Panc1 (cell line): ENCODE measurements at places on chromosomes 16 and 17. TPM values are rescaled to one million over a fixed set of nuclear protein-coding genes. Genes with fewer than 3 reads are reported as not detected.

The PPP1R27 gene
- total RNA-seq = not detected

The KRTAP17-1 gene
- not detected for total RNA-seq

The FBXO39 gene
- not detected for total RNA-seq

The RNF222 gene
- not detected for total RNA-seq

The SCARF1 gene
- total RNA-seq = 6.6 TPM

The FAM117A gene
- total RNA-seq = 8.0 TPM

The NOD2 gene
- total RNA-seq = not detected

The TEX14 gene
- total RNA-seq = not detected

The PSMB3 gene
- 233 TPM for total RNA-seq

The CD300H gene
- total RNA-seq = not detected

The MT1F gene
- total RNA-seq = 2.1 TPM

The HSPB9 gene
- total RNA-seq = not detected

The ANKRD40CL gene
- total RNA-seq = not detected

The MYH10 gene
- 36.5 TPM for total RNA-seq

The TERB1 gene
- not detected for total RNA-seq

GRCh38 chr17:63911041-63911635 lies at the start of gene CSHL1:
CSHL1 (minus strand) TSS chr17:63911258; CDS start chr17:63911196, 62 bp downstream.
- DNase-seq = no peak

- DNase-seq = no peak
These were observed 6.3 kb downstream of the MYBBP1A start for GRCh38 chr17:4548721-4549531.

GRCh38 chr16:52492789-52493357 lies 54.1 kb downstream of the TOX3 start:
- DNase-seq = no peak

DNA sequence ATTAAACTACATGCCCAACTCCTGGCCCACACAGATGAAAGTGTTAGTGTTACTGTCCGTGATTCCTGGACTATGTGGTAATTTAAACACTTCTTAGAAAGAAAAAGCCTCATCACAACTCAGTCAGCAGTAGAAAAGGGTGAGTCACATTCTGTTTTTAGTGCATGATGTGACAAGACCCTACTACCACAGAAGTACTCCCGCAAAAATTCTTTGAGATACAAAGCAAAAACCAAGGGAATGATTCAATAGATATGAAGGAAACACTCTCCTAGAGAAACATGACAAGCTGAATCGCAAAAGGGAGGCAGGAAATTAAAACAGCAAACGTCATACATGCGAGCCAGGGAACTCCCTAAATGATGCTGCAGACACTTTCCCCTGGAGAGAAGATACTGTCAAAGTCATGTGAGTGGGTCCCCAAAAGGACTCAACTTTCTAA lies 14.4 kb downstream of the SNN start:
- no peak for DNase-seq

DNA sequence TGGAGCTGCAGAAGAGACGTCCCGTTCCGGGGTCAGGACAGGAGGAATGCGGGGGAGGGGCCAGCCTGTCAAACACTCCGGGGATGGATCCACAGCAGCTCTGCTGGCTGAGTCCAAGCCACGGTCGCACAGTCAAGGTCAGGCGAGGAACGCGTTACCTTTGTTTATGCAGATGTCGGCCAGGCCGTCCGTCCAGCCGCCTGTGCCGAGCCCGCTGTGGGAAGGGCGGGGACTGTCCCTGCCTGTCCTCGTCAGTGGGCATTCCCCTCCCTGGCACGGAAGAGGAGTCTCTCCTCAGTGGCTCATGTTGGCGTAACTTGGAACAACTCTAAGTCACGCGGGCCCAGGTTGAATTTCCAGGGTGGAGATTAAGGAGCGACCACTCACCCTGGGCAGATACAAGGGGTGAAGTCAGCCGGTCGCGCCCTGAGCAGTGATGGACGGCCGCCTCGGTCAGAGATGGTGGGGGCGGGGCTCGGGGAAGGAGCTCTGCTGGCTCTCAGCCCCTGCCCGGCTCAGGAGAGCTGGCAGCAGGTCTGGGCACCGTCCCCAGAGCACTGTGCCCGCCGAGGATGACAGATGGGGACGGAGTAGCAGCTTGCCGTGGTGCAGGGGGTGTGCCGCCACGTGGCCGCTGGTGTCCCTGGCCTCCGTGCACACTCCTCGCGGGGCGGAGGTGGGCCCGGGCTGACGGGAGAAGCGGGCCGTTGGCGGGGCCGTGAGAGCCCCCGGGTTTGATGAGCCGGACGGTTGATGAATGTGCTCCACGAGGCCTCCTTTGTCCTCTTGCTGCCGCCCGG lies 7.3 kb downstream of the CACNA1H start:
- no peak for DNase-seq

DNA sequence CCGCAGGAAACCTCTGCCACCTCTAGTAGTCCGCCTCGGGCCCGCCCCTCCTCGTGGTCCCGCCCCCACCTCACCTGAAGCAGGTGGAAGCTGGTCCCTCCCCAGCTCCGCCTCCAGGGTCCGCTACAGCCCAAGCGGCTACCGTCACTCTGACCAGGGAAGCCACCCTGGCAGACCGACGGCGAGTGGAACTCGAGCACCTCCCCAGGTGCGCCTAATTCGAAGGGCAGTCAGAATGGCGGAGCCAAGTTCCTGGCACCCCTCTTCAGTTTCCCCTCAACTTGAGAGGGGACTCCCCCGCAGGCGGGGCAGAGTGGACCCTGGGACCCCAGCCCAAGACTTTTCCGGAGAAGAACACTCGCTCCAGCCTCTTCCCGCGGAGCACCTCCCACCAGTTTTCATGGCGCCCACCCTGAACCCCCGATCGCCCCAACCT lies 507 bp downstream of the FHOD1 start:
- no peak for DNase-seq

- no peak for DNase-seq
These were observed 103.4 kb downstream of the FOXL1 start for GRCh38 chr16:86681757-86682106.

GRCh38 chr16:70689035-70689969 lies 3.4 kb upstream of the MTSS2 start:
- DNase-seq = no peak

DNA sequence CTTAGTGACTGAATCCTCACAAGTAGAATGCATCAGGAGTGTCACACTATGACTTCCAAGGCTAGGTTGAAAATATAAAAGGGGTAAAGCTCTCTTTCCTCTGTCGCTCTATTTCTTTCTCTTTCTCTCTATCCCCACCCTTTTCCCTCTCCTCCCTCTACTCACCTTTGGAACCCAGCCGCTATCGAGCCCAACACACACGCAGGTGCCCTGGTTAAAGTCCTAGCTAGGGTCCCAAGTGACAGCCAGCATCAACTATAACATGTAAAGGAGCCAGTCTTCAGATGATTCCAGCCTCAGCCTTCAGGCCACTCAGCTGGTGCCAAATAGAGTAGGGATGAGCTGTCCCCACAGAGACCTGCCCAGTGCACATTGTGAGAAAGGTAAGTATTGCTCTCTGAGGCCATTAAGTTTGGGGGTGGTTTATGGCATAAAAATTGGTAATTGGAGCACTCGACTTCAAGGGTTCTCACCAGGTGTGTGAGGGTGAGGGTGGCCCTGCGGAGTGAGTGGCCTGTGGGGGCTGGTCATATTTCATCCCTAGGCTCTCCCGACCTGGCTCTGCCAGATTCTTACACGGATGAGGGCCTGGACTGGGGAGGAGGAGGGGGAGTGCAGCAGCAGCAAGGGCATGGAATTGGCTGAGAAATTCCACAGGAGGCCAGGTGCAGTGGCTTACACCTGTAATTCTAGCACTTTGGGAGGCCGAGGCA lies 14.9 kb upstream of the C16orf54 start:
- DNase-seq = no peak

DNA sequence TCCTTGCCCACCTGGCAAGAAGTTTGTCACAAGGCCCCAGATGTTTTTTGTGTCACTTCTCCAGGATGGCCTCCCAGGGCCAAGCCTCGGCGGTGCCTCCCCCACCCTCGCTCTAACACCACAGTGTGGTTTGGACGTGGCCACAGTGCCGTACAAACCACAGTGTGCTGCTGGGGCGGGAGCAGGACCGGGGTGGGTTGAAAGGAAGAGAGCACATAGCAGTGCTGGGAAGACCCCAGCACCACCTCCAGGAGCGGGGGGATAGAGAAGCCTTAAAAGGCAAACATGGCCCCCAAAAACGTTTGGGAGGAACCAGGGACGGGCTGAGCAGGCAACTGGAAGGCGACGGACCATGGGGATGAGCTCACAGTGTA lies 5.0 kb upstream of the BCL6B start:
- no peak for DNase-seq

- DNase-seq = no peak
These were observed 5.5 kb downstream of the FLOT2 start for GRCh38 chr17:28892024-28892423.

- no peak for DNase-seq
These were observed 30.4 kb upstream of the SBK1 start for GRCh38 chr16:28261942-28262341.

DNA sequence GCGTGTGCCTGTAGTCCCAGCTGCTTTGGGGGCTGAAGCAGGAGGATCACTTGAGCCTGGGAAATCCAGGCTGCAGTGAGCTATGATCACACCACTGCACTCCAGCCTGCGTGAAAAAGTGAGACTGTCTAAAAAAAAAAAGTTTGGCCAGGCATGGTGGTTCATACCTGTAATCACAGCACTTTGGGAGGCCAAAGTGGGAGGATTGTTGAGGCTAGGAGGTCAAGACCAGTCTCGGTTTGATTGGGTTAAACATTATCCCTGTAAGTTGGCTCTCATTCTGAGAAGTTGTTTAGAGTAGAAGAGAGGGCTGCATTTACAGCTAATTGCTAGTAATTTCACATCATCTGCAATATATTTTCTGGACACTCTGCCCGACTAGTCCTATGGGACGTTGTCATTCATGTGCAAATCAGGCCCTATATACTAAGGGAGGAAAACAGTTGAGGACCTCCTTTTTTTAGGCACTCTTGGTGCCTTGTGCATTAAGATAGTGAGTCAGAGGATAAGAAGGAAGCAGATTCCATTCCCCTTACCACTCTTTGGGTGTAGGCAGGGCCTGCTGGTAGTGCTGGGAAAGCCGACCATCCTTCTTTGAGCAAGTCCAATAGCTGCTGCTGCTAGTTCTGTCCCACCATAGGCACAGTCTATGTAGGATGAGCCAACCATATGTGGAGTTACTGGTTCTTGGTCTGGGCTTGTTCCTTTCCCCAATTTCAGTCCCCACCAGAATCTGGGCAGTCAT lies 18.7 kb downstream of the HMOX2 start:
- no peak for DNase-seq

- no peak for DNase-seq
These were observed 601 bp downstream of the SPNS1 start for GRCh38 chr16:28975158-28975599.

GRCh38 chr16:64089697-64090096 lies 1032.2 kb downstream of the CDH11 start:
- DNase-seq = no peak

GRCh38 chr17:28357061-28357900 lies at the start of gene POLDIP2:
POLDIP2 (minus strand) TSS chr17:28357527; CDS start chr17:28357448, 79 bp downstream.
- peak; percentile 41 for DNase-seq

DNA sequence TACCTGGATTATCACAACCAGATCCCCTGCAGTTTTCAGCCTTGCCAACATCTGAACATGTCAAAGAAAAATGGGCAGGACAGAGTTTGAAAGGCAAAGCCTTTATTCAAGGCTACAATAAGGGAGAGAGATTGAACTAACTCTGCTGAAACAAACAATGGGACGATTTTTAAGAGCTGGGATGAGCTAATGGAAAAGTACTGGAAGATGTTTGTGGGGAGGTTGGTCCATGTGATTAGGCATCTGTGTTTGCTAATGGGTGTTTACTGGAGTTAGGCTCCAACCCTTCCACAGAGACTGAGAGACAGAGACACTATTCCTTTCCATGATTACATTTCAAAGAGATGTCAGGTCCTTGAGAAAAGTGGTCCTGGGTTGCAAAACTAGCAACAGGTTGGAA lies 35.0 kb upstream of the HSBP1 start:
- DNase-seq = no peak

- peak; percentile 92 for DNase-seq
These were observed 1.9 kb upstream of the LCMT1 start for GRCh38 chr16:25109643-25110042.

DNA sequence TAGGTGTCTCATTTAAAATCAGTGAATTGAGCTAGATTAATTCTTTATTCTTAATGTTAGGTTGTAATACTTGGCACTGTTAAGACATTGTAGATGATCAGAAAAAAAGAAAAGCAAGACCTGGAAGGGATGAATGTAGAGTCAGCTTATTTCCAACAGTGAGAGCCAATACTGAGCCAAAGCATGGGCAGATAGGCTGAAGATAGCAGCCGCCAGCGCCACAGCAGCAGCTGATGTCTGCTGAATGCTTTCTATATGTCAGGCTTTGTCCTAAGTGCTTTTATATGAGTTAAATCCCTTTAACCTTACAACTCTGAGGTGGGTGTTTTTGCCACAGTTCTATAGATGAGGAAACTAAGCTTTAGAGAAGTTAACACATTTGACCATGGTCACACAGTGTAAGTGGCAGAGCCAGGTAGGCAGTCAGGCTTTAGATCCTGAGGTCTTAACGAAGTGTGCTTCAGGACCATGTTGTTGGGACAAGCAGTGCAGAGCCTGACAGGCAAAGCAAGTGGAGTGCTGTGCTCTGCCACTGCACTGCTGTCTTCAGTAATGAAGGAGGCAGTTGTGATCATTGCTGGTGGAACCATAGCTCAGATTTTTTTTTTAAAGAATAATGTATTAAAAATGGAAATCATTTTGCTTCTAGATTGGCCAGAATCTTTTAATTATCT lies 25.9 kb downstream of the TNRC6A start:
- no peak for DNase-seq

GRCh38 chr17:49223517-49224197 lies 6.9 kb downstream of the PHOSPHO1 start:
- DNase-seq = no peak

DNA sequence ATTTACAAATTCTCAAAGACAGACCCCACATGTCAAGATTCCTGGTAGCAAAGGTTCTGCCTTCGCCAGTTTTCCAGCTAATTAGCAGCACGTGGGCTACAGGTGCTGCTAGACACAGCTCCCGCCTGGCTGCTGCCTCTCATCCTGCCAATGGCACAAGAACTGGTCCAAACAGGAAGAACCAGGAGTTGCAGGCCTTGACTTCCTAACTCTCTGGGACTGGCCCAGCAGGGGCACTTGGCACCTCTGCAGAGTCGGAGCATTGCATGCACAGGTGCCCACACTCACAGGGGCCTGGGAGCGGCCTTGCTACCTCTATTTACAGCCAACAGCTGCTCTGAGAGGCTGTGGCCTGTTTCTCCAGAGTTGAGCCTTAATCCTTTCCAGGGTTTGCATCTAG lies 39.6 kb downstream of the TK2 start:
- DNase-seq = no peak

- no peak for DNase-seq
These were observed 22.0 kb upstream of the ABCA9 start for GRCh38 chr17:69082696-69083095.
